Activated CD8-positive, alpha-beta memory T cell treated with anti-CD3 and anti-CD28 coated beads, Interleukin-2, amount 50 U/mL, for 4 hours (primary cell): ENCODE measurements at places on chromosomes 2 and 18.
A peak's percentile ranks its signal among the peaks of the same experiment; 100 is the strongest.

GRCh38 chr2:121297217-121297830 is 12.3 kb upstream of the TFCP2L1 start:
- no peak for DNase-seq

DNA sequence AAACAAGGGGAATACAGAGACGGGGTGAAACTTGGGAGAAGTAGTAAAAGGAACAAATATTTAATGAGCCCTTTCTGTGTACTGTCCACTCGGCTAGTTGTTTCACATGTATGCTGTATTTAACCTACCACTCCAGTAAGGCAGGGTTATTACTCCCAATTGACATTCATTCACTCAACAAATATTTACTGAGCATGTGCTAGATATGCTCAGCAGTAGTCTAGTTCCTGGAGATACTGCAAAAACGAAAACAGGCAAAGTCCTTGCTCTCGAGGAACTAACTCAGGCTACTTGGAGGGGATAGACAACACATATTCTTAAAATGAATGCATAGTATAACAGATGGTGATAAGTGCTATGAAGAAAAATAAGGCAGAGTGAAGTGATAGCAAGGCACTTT is 207.3 kb downstream of the SS18 start:
- DNase-seq: no peak

GRCh38 chr2:63488118-63488713 is 100.1 kb downstream of the WDPCP start:
- no peak for DNase-seq

DNA sequence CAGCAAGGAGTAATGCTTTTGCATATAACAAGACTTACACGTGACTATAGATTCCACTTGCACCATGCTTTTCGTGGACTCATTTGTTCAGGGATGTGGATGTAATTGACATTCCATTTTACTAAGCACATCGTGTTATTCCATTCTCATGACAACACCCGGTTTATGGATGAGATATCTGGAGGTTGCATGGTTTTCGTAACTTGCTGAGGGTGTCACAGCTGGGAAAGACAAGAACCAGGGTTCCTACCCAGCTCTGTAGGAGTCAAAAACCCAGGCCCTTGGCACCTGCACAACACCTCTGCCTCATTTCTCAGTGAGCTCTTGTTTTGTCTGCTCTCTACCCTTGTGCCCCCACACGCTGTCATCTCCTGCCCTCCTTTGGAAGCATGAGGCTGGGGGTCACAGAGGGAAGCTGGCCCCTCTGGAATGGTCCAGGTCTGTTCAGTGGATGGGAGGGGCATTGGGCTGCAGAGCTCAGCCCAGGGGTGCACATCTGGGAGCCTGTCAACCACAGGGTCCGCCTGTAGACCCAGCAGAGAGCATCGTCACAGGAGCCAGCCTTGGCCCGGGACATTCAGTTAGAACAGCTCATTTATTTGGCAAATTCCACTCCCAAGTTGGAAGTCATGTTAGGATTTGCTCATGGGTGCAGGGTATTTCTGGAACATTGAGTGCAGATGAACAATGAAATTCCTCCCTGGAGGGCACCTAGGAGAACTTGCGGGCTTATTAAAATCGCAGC is 120.1 kb upstream of the TWIST2 start:
- DNase-seq: no peak

DNA sequence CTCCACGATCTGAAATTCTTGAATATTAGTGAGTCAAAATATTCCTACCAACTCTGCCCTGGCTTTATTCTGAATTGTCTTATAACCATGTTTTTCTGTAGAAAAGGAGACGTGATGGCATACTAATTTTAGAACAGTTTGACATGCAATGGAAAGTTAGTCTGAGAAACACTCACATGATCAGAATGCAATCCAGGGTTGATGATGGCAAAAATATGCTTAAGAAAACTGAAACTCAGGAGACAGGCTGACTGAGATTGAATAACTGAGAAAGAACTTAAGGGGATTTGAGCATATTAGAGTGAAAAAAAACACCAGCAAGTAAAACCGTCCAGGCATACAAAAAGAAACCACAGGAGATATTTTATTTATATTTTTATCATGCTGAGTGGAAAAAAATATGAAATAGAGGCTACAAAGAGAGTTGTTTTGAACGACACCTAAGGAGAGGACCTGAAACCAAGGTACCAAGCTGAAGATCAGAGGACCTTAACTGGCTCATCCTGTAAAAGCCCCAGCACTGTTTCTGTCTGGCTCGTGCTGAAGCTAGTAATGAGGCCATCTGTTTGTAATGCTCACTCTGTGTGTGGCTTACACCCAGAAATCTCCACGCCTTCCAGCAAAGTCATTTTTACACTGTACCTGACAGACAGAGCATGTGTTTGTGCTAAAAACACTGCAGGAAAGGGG is 437.2 kb upstream of the PKDCC start:
- no peak for DNase-seq

DNA sequence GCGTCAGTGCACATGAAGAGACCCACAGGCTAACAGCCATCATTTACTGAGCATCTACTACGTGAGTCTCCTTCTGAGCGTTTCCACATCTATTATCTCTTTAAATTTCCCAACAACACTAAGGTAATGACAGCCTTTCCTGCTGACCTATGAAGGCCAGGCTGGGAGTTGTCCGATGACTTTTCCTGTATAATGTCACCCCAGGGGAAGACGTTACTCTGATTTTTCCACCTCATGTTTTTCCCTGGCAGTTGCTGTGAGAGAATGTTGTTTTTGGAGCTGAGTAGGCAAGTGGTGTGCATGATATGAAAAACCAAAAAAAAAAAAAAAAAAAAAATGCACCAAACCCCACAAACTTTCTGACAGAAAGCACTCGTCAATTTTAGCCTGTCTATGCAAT is 207.6 kb downstream of the SLC8A1 start:
- no peak for DNase-seq

GRCh38 chr2:68997401-68997800 is 15.6 kb upstream of the ANTXR1 start:
- no peak for DNase-seq

DNA sequence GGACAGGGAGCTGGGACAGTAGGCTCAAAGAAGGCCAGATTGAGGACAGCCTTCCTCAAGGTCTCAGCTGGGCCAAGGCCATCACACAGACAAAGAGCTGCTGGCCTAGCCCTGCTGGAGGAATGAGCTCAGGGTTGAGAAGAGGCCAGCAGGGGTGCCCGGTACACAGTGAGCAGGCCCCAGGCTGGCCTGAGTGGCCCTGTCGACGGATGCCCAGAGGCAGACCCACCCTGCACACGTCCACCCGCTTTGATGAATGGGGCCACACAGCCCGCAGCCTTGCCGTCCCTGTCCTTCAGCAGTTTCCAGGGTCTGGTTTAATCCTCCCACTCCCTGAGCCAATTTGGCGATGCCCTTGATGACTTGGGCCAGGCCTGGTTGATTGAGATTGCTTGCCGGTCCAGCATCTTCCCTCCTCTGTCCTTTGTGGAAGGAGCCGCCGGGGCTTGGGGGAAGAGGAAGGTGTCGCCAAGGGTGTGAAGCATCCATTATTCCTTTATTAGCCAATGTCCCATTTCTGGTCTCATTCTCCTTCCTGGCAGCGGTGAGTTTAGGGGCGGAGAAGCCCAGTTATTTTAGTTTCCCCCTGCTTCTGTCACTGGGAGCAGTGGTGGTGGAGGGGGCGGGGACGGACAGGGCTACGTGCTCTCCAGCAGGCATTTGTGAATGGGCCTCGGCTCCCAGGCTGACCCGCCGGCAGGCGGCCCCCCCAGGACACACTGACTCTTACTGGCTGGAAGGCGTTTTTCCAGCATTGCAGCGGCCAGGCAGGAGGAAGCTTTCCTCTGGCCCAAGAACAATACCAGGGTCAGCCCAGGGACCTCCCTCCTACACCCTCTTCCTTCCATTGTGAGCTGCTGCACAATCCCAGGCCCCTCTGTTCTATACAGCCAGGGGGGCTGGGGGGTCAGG is 141.8 kb downstream of the CTIF start:
- no peak for DNase-seq

DNA sequence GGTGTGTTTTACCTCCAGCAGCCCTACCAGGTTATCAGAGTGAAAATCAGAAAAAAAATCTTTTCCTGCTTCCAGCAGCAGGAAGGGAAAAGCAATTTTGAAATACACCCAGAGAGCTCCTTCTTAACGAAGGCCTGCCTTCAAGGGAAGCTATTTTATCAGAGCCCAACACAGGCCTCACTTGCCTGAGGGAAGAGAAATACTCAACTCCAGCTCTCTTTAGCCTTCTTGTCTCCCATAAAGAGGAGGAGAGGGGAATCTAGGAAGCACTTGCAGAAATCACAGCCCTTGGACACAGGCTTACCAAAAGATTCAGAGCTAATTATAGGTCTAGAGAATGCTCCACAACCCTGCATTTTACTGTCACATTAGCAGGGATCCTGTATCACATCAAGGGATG is 896.1 kb upstream of the CNTNAP5 start:
- DNase-seq: no peak

DNA sequence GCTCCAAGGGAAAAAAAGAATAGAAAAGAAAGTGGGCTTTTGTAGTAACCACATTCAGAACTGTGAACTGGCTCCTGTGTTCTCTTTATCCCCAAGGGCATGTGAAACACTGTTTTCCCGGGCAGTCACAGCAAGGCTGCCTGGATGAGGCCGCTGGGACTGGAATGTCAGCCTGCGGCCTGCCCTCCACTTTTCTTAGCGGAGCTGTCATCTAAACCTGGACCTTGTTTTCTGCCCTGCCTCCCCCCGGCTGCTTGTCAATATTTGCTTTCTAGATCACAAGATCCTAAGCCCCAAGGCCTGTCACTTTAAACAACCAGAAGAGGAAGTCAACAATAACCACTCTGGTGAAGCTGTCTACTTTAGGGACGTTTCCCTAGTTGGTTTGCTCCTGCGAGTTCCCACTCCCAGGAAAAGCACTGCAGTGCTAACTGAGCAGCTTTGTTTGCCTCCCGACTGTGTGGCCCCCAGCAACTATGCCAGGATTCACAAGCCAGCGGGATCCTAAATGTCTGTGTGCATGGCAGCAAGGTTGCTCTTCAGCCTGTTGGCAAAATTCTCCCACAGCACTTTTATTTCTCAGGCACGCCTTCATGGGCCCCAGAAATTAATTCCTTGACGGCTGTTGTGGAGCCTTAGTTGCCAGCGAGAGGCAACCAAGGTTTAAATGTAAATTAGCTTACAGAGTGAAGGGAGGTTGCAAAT is 30.6 kb downstream of the SOWAHC start:
- DNase-seq: no peak

DNA sequence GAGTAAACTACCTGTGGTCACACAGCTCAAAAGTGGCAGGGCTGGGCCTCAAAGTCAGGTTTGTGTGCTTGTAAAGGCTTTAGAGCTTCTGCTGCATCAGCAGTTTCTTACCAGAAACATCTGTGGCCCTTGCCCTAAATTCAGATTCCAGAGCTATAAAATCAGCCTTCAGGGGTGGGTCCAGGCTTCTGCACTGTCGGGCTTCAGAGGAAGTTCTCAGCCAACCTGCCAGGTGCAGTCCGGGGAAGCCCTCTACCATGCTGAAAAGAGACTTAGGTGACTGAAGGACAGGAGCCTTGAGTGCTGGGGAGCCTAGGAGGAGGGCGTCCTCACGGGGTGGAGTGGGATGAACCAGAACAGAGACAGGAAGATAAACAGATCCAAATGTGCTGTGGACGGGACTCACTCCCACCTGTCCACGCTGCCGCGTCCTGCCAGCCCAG is 69.9 kb upstream of the HS6ST1 start:
- DNase-seq: peak; percentile 5
